ENCODE measurements at places on chromosomes 4 and X.

- DNase-seq, result no peak
These were observed 329.1 kb downstream of the GALNTL6 start for GRCh38 chr4:172142281-172142741.

- no peak for DNase-seq
These were observed 53.9 kb upstream of the C4orf50 start for GRCh38 chr4:6071959-6072720.

DNA sequence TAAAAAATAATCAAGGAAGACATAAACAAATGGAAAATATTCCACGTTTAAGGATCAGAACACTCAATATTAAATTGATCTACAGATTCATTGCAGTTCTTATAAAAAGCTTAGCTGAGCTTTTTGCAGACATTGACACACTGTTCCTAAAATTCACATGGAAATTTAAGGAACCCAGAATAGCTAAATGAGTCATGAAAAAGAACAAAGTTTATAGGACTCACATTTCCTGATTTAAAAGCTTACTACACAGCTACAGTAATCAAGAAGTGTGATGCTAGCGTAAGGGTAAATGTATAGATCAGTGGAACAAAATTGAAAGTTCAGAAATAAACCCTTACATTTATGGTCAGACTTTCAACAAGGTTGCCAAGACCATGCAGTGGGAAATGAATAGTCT, 33.1 kb downstream of the NSUN7 start:
- DNase-seq, result no peak

DNA sequence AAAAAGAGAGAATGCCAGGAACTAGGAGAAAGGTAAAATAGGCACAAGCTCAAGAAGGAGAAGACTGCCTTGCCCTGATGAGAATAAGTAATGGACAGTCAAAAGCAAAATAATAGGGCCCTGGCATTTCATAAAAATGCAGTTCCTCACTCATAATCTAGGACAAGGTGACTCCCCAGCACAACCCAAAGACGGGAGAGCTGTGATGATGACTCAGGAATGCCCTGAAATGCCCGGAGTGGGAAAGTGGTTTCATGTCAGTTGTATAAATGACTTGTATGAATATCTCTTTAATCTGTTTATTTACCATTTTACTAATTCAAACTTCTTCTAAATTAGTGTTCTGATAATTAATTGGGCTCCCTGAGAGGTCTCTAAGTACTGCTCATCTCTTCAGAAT, 28.8 kb upstream of the SETD7 start:
- no peak for DNase-seq

DNA sequence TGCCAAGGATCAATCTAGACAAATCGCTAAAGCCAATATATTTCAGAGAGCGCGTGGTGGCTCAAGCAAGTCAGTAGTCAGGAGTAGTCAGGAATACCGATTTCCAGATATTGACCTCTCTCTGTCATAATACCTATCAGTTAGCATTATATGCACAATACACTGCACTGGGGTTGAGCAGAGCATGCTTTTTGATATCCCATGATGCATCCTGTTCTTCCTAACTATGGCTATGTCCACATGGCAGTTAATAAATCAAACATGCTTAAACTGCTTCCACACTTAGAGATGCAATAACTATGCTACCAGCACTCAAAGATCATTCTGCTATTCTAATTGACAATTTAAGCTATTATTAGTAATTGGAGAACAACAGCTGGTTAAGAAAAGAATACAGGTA, 6.2 kb downstream of the BRWD3 start:
- no peak for DNase-seq

DNA sequence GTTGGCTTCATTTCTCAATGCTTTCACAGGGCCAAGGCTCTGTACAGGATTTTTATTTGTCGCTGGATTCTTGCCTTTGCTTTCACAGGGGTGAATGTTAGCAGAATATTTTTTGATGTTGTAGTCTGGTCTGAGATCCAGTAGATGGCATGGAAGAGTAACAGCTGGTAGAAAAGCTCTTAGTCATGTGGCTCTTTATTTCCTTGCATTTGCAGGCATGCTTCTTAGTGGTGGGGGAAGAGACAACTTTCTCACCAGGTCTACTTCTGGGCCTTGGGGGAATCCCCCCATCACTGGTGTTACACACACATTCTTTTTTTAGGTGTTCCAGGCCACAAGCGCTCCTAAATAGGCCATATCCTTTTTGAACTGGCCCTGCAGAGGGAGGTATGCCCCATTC, 58.2 kb upstream of the DKK2 start:
- peak; percentile 11 for DNase-seq

- no peak for DNase-seq
These were observed 10.4 kb downstream of the TMSB4X start for GRCh38 chrX:12985331-12985730.

- DNase-seq, result no peak
These were observed 77.9 kb downstream of the LUZP4 start for GRCh38 chrX:115367455-115367854.

GRCh38 chr4:11768251-11768972, 339.7 kb upstream of the HS3ST1 start:
- DNase-seq, result no peak

- no peak for DNase-seq
These were observed 83.6 kb downstream of the STAG2 start for GRCh38 chrX:124045109-124045508.

DNA sequence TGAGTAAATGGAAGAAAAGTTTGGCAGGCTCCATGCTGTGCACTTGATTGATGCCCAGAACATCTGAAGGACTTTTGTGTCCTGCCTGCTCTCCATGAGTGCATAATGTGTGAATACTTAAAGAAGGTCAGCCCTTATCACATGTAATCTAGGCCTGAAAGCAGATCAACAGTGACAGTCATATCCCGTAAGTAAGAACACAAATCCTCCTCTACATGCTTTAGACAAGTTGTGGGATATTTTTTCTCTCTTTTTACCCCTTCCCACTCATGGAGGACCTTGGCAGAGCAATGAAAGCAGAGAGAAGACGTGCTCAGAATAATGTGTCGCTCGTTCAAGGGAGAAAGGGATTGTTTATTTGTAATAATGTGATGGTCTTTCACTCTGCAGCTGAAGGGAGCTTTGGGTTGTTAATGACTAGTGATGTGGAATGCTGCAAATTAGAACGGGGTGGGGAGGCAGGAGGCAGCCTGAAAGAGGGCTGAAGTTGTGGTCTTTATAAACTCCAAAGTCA, 286.6 kb downstream of the BMPR1B start:
- no peak for DNase-seq

DNA sequence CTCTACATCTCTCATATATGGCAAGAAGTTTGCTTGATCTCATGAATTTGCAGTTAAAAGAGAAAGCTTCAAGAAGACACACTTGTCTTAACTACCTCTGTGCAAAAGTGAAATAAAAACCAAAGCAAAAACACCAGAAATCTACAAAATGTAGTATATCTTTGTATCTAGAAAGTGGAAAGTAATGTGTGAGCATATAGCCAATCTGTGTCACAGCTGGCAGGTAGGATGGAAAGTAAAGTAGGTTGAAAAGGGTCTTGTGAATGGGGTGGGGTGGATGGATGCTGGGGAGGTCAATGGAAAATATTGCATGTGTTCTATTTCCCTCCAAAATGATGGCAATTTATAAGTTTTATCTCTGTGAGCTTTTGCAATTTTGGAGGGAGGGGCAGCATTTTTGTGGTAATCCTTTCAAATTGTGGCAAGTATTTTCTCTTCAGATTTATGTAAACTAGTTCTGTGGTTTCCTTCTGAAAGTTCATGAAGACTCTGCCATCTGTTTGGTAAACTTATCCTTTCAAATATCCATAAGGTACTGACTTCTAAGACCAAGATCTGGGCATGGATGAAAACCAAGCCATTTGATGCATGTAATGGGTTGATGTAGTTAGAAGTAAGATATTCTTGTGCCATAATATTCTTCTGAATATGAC, 215.9 kb upstream of the GIMD1 start:
- DNase-seq, result no peak

DNA sequence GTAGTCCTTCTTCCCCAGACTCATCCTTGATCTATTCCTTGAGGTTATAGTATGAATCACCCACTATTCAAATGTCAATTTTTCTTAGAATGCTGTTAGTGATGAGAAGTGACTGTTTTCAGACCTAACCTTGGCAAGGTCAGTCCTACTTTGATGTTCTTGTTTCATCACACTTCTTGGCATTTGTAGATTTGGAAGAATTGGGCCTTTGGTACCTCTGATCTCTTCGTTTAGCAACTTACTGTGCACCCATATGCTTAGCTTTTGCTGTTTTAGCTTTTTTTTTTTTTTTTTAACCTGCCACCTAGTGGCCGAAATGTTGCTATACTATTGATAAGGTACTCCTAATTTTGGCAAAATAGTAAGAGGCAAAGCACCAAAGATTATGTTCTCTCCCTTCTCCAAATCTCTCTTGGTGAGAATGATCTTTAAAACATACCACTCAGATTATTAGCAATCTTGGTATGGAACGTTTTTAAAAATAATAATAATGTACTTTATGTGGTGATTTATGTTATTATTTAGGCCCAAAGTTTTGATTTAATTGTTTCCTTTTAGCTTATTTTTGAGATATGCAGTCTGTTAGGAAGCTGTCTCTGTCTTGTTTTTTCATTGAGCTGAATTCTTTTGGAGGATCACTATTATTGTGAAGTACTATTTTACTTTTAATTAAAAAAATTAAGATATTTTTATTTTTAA, 16.6 kb downstream of the DCK start:
- DNase-seq, result peak; percentile 32

- DNase-seq, result no peak
These were observed 189.3 kb downstream of the DHRSX start for GRCh38 chrX:2311501-2311900.

GRCh38 chrX:73213734-73214425, 771 bp downstream of the NAP1L2 start:
- no peak for DNase-seq

- no peak for DNase-seq
These were observed 229.5 kb downstream of the GALNTL6 start for GRCh38 chr4:172042714-172043114.

GRCh38 chr4:173535165-173535902, 5.3 kb upstream of the HAND2 start:
- no peak for DNase-seq

DNA sequence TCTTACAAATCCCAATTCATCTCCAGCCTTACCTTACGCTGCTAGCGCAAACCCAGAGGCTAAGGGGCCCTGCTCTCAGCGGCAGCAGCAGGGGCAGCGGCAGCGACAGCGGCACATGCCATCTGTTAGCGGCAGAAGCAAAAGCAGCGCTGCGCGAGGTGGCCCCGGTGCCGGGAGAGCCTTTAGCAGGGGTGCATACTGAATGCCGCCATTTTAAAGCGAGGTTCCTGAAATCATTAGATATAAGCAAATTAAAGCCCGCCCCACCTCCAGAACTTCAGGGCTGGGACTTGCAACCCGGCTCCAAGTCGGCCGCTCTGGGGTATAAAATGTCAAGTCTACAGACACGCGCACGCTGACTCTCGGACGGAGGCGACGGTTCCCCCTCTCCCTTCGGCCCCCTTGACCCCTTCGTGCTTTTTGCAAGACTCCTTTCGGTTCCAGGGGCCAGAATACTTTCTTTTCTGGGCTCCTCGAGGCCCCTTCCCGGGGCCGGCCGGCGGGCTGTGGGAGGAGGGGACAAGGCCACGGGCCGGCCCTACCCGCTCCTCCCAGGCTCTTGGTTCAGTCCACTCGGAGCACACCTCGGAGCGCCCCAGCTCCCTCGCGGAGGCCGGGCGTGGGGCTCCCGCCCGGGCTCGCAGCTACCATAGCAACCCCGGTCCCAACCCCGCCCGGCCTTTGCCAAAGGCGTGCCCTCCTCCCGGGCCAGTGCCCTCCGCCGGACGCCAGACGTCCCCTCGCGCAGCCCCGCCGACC, at the start of gene MBNL3:
MBNL3 (minus strand) TSS at position 220 of the 759 bp plus-strand sequence. CDS start 49,427 bp downstream, outside the sequence.
- peak; percentile 54 for DNase-seq

GRCh38 chr4:45078201-45078600, 351.8 kb upstream of the GNPDA2 start:
- DNase-seq, result no peak

- no peak for DNase-seq
These were observed 71.8 kb upstream of the PGRMC2 start for GRCh38 chr4:128359422-128359821.

DNA sequence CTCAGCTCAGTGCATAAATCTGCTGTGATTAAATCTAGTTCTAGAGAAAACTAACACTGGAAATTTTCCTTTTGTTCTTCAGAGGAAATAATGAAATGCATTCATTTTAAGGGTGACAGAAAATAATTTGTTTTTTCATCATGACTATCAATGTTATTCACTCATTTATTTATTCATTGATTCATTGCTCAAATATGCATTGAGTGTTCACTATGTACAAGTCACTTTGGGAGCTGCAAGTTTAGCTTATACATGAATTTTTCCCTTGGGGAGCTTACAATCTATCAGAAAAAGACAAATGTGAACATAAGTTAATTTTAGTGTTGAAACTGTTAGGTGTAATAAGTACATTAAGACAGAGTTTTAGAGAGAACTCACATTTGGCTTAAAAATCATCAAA, 897.8 kb downstream of the CENPC start:
- no peak for DNase-seq

- no peak for DNase-seq
These were observed 45.4 kb downstream of the UGT2A3 start for GRCh38 chr4:68905939-68906779.

DNA sequence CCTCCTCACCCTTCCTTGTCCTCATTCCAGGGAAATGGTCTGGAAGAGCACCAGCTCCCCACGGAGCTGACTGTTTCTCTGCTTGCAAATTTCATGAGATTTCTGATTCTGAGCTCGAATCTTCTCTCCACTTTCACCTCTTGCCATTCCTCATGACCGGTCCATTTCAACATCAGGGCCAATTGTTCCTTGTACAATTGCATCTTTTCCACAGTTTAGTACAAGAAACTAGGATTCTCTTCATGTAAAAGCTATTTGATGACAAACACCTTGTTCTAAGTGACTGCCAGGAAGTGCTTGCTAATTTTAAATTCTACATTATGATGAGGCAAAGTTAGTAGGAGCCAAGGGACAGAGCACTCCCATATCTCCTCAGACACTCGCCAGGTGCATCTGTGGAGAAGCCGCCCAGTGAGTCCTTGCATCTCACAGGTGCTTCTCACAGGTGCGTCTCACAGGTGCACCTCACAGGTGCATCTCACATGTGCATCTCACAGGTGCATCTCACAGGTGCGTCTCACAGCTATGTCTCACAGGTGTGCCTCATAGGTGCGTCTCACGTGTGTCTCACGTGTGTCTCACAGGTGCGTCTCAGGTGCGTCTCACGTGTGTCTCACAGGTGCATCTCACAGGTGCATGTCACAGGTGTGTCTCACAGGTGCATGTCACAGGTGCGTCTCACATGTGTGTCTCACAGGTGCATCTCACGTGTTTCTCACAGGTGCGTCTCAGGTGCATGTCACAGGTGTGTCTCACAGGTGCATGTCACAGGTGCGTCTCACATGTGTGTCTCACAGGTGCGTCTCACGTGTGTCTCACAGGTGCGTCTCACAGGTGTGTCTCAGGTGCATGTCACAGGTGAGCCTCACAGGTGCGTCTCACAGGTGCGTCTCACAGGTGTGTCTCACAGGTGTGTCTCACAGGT, 3.0 kb upstream of the PDE6B start:
- no peak for DNase-seq

DNA sequence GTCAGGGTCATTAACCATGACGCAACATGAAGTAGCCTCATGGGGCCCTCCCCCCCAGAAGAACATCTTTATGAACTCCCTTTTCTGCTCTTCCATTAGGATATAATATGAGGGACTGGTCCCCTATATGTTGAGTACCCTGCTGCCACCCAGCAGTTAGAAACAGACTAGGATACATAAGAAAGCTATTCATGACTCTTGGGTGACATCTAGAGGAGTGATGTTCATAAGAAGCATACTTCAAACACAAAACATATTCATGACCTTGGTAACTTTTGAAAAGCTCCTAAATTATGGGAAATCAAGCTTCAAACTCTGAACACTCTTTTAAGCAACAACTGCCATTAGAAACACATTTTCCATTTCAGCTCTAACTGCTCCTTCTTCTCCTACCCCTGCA, 155.2 kb upstream of the SPIN4 start:
- DNase-seq, result no peak
